Cardiac muscle cell (in vitro differentiated cells and primary cell): ENCODE measurements at places on chromosomes 12 and 14.

GRCh38 chr14:100536721-100537445 is 50.3 kb downstream of the BEGAIN start:
- DNase-seq = no peak

DNA sequence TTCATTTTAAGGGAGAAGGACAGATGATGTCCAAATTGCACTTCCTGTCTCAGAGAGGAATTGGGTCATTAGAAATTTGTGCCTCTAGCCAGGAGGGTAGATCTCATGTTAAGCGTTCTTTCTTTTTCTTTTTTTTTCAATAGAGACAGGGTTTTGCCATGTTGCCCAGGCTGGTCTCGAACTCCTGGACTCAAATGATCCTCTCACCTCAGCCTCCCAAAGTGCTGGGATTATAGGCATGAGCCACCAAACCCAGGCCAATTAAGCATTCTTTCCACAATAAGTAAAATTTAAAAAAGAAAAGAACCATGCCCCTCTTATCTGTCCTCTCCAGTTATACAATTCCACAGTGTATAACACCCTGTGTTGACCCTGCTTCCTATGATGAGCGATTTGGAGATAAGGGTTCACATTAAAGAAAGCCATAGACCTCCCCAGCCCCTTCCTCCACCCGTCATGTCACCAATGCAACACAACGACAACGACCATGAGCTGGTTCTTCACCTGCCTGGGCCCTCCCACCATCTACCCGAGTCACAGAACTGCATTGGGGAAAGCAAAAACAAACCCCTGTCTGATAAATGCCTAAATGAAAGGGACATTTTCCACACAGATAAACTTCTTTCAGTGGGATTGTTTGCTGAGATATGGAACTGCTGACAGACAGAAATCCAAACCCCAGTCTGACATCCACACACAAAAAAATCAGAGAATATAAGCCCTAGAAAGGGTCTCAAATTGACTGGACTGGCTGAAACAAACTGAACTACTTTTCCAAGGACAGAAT is 37.3 kb downstream of the SSH1 start:
- DNase-seq = no peak

- DNase-seq = no peak
These were observed 1822.4 kb upstream of the SEL1L start for GRCh38 chr14:83356080-83356479.

- no peak for DNase-seq
These were observed 6.9 kb downstream of the C1QL4 start for GRCh38 chr12:49330032-49330619.

- DNase-seq = no peak
These were observed 173.4 kb upstream of the ATP2B1 start for GRCh38 chr12:89882050-89882449.

DNA sequence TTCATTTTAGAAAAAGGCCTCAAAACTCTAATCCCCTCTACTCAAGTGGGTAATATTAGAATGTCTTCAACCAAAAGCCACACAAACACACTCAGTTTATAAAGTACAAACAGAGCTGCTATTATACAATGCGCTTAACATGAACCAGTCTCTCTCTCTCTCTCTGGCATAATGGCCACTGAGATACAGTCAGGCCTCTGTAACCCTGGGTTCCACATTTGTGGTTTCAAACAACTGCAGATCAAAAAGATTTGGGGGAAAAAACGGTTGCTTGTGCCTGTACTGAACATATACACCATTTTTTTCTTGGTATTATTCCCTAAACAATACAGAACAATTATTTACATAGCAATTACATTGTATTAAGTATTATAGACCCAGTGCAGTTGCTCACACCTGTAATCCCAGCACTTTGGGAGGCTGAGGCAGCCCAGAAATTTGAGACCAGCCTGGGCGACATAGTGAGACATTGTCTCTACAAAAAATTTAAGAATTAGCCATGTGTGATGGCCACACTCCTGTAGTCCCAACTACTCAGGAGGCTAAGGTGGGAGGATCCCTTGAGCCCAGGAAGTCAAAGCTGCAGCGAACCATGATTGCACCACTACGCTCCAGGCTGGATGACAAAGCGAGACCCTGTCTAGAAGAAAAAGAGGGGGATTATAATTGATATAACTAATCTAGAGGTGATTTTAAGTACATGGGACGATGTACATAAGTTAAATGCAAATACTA is 5.6 kb downstream of the SLC11A2 start:
- DNase-seq = no peak

GRCh38 chr14:61560323-61560722 is 135.0 kb upstream of the HIF1A start:
- DNase-seq = peak; percentile 55

DNA sequence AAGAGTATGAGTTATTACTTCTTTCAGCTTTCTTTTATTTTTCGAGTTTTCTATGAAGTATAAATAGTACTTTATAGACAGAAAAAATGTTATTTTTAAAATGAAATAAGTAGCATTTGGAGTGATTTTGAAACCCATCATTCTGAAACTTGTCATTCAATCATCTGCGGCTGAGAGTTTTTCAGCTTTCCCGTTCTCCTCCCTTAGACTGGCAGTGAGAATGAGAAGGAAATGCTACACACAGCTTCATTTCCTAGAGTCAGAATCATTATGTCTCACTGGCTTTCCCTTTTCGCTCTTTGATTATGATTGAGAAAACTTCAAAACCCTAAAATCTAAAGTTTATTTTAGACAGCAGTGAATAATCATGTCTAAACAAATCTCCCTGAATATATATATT is 33.7 kb upstream of the GNPNAT1 start:
- DNase-seq = no peak

DNA sequence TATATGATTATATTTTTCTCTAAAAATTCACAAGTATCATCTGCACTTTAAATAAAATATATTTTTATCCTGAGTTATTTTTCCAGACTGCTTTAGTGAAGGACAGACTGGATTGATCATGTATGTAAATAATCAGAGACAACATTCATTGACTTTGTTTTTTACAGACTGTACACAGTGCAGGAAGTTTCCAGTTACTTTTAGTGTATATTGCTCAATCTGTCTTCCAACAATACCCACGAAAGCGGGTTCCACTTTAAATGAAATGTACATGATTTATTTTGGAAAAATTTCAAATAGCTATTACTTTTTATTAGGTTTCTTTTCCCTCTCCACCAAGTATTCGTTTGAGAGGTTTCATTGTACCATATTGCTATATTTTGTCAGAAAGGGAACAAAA is 497.0 kb downstream of the FSCB start:
- no peak for DNase-seq

DNA sequence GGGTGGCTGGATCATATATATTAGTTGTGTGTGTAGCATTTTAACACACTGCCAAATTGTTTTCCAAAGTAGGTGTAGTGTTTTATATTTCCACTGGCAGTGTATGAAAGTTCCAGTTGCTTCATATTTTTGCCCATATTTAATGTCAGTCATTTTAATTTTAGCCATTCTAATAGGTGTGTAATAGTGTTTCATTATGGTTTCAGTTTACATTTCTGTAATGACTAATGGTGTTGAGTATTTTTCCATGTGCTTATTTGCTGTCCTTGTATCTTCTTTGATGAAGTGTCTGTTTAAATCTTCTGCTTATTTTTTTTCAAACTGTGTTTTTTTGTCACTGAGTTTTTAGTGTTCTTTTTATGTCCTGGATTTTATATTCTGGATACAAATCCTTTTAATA is 8.7 kb downstream of the TBC1D15 start:
- no peak for DNase-seq

DNA sequence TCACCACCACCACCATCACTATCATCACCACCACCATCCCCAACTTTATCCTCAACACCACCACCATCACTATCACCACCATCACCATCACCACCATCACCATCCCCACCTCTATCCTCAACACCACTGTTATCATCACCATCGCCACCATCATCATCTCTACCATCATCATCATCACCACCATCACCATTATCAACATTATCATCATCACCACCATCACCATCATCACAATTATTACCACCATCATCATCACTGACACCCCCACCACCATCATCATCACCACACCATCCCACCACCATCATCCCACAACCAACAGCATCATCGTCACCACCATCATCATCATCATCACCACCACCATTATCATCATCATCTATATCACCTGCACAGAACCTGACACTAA is 188.4 kb upstream of the PWP1 start:
- DNase-seq = no peak

- DNase-seq = peak; percentile 77
These were observed 161.7 kb downstream of the CAND1 start for GRCh38 chr12:67430708-67431335.

GRCh38 chr12:14650789-14651188 is 45.6 kb downstream of the GUCY2C start:
- no peak for DNase-seq

DNA sequence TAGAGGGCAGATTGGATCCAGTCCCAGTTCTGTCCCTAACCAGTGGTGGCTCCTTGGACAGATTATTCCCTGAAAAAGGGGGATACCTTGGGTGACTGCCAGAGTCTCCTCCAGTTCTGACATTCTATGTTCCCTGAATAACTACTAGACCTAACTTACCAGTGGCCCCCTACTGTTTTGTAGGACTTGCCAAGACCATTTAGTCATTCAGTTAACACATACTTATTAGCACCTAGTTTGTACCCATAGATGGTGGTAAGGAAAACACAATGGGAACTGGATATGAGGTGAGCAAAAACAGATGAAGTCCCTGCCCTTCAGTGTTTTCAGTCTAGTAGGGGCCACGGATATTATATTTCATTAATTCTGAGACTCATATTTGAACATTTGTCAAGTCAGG is 3.5 kb downstream of the PRPF40B start:
- no peak for DNase-seq

DNA sequence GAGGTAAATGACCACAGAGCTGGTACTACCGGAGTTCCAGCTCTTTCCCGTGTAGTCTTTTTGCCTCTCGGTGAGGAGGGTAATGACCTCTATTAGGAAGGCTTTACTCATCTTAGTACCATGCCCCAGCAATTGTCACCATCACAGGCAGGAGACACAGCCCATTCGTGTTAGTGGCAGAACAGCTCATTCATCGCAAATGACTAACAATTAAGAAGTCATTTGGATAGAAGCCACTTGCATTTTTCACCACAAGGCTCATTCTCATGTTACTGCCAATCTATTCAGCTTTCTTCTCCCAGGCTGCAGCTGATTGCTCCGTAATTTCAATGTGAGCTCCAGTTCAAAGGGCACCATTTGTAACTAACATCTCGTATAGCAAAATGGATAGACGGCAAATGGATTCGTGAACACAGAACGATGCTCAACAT is 718.8 kb upstream of the TMEM132C start:
- DNase-seq = no peak

DNA sequence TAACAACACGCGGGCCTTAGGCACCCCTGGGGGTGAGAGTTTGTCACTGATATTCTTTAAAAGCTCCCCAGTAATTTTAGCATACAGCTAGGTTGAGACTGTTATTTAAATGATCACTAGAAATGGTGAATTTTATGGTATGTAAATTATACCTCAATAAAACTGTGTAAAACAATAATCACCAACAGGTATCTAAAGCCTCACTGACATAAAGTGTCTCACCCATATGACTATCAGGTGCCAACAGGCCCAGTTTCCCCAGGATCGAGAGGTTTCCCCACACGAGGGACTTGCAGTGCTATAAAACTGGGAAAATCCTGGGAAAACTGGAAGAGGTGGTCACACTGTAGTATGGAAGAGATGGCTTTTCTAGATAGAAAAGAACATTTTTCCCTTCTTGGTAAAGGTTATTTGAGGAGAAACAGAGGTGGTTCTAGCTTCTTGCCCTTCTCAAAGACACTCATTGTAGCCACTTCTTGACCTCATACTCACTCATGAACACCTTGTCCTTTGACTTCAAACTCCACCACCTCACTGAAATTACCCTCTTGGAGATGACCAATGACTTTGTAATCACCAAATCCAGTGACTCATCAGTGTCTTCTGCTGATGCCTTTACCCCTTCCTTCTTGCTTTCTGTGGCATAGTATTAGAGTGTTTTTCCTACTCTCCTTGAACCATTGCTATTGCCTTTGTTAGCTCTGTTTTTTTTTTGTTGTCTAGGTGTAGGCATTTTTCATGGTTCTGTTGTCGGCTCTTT is 24.8 kb upstream of the NUBPL start:
- DNase-seq = no peak

GRCh38 chr12:193261-193660 is 20.7 kb downstream of the SLC6A12 start:
- DNase-seq = no peak

- DNase-seq = peak; percentile 66
These were observed 456.7 kb upstream of the SEL1L start for GRCh38 chr14:81990312-81990761.

- DNase-seq = no peak
These were observed 4.1 kb upstream of the RERG start for GRCh38 chr12:15225136-15225862.

GRCh38 chr14:71416392-71416791 is 509.1 kb downstream of the PCNX1 start:
- no peak for DNase-seq

DNA sequence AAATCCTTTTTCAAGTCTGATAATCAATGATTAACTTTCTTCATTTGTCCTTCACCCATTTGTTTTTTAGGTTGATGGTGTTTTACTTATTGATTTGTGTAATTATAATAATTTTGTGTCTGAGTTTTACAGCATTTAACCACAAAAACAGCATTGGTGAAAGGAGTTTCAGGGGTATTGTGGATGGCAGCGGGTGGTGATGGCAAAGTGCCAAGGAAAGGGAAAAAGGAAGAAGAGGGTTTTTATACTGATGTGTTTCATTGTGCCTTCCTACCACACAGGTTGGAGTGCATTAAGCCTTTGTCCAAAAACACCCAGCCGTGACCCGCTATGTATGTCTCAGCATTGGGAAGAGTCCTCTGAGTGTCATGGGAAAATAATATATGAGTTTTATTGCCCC is 150.3 kb downstream of the DAD1 start:
- no peak for DNase-seq

GRCh38 chr12:58592475-58593207 is 327.7 kb downstream of the LRIG3 start:
- DNase-seq = no peak

DNA sequence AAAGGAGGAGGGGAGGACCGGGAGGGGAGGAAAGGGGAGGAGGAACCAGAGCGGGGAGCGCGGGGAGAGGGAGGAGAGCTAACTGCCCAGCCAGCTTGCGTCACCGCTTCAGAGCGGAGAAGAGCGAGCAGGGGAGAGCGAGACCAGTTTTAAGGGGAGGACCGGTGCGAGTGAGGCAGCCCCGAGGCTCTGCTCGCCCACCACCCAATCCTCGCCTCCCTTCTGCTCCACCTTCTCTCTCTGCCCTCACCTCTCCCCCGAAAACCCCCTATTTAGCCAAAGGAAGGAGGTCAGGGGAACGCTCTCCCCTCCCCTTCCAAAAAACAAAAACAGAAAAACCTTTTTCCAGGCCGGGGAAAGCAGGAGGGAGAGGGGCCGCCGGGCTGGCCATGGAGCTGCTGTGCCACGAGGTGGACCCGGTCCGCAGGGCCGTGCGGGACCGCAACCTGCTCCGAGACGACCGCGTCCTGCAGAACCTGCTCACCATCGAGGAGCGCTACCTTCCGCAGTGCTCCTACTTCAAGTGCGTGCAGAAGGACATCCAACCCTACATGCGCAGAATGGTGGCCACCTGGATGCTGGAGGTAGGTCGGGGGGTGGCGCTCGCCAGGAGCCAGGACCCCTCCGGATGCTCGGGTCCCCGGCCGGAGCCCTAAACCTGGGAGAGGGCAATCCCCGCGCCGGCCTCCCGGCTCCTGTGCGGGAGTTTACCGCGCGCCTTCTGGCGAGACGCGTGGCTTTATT is at the start of gene CCND2:
Gene CCND2 (plus strand): TSS at position 111 of the 744 bp plus-strand sequence. CDS start 279 bp downstream, at position 390.
- peak; percentile 91 for DNase-seq

GRCh38 chr14:72941286-72941985 is 15.2 kb downstream of the DCAF4 start:
- no peak for DNase-seq
